Fibroblast of skin of left quadriceps (primary cell): ENCODE measurements at places on chromosomes 5 and 9.

GRCh38 chr5:178186427-178186826 lies 744 bp downstream of the GMCL2 start:
- DNase-seq: peak; percentile 47

- DNase-seq: no peak
These were observed 444.8 kb downstream of the TLR4 start for GRCh38 chr9:118148990-118149389.

DNA sequence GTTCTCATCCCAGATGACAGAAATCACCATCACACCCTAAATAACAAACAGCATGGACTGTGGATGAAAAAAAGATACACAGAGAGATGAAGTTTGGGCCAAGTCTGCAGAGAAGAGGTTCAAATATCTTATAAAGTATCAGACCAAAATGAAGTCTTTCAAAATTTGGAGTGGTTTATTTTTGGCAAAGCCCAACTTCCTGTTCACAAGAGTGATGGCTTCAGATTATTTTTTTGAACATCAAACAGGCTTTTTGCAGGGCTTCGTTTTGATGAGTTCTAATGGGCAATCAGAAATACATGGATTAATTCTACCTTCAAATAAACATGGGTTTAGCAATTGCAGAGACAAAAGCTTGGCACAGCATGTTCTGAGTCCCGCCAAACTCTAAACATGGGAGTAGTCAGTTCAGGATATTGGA lies 378.2 kb upstream of the RPS23 start:
- DNase-seq: no peak

GRCh38 chr5:124728331-124728967 lies 18.0 kb downstream of the ZNF608 start:
- no peak for DNase-seq

DNA sequence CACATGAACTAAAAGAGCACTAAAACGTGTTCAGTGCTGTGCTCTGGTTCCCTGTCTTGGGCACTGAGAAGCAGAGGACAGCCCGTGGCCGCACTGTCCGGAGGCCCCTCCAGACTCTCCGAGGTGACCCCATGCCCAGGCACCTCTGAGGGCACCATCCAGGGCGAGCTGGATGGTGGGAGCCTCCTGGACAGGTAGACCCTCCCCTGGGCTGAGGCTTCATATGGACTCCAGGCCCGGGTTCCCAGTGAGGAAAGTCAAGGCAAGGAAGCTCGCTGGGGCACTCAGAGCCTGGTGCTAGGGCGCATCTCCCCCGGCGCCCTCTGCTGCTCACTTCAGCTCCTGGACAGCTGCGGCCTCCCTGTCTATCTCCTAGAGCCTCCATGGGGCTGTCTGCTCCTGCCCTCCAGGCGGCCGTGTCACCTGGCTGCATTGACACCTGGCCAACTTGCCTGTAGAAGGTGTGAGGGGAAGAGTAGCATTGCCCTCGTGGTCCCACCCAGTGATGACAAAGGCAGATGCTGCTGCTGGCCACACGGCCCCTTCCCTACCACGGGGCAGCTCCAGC lies 178.2 kb upstream of the IRX1 start:
- no peak for DNase-seq

GRCh38 chr5:72723581-72723980 lies 92.9 kb upstream of the TNPO1 start:
- DNase-seq: no peak

- DNase-seq: peak; percentile 51
These were observed 349.8 kb upstream of the DAB2 start for GRCh38 chr5:39774605-39775004.

- no peak for DNase-seq
These were observed 2.0 kb downstream of the MAML1 start for GRCh38 chr5:179734536-179735164.

DNA sequence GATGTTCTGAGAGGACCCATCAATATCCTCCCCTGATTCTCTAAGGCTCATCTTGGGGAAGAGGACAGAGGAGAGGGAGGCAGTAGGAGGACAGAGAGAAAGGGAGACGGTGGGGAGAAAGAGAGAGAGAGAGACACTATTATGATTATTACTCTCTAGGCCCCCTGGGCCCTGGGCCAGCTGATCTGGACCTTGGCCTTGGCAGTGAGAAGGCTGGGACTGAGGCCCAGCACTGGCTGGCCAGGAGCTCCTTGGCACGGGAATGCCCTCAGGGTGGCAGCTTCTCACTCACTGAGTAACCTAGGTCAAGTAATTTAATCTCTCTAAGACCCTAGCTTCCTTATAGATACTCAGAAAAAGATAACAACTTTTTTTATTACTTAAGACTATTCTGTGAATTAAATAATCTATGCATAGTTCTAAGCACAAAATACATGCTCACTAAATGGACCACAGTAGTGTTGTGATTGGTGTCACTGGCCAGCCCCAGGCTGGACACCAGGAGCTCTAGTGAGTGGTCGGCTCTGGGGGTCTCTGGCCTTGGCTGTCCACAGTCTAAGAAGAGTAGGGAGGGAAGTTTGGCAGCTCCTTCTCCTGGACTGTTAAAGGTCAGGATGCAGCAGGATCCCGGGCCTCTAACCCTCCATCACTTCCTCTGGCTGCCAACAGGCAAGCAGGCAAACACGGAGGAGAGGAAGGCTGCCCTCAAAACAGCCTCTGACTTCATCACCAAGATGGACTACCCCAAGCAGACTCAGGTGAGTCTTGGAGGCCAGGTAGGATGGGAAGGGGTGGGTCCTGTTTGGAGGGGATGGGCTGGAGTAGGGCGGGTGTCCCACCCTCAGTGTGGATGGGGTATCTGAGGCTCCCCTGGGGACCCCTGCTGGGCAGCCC lies 50.0 kb downstream of the GSN start:
- no peak for DNase-seq

- no peak for DNase-seq
These were observed 78.3 kb downstream of the DPYSL3 start for GRCh38 chr5:147431586-147431985.

DNA sequence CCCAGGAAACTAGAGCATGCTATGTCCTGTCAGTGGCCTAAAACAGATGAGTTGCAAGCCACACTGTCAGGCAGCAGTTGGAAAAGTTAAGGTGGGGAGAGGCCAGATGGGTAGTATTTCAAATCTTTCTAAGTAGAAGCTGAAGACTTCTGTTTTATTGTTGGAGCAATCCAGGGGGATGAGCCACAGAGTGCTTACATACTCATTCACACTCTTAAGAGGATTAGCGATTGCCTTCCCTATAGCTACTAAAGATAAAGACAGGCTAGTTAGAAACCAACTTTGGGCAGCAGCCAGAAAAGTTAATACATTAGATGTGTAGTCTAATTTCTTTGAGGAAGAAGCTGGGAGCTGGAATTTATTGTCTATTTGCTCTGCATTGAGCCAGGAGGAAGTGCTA lies 61.7 kb upstream of the ELAVL2 start:
- no peak for DNase-seq

DNA sequence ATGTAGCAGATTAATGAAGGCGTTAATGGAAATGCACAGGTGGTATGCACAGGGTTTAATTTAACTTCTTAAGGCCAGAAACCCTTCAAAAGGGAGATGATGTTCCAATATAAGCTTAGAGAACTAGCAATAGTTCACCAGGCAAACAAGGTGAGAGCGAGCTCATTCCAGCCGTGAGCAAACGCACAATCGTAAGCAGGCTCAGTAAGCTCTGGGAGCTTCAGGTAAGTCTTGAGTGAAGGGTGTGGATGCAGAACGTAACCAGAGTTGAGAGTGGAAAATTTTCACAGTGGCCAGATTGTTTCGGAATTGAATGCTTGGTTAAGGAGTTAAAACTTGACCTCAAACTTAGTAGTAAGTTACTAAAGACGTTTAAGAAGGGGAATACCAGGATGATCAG lies 5.7 kb downstream of the EQTN start:
- DNase-seq: no peak

GRCh38 chr9:110180511-110181434 lies 27.2 kb downstream of the C9orf152 start:
- DNase-seq: peak; percentile 65

DNA sequence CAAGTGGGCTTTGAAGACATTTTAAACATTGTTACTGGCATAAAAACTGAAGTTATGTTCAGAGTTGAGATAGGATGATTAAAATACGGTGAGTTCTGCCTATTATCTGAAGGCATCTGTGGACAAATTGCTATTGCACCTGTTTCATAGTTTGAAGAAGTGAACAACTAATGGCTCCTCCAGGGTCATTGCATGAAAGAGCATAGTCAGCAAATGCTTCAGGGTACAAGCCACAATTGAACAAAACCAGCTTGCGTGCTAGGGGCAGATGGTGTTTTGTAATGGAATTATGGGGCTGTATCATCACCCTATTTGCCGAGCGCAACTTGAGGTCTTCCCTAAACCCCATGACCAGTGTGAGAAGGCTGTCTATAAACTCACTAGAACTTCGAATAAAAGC lies 369.1 kb downstream of the MTRR start:
- no peak for DNase-seq

DNA sequence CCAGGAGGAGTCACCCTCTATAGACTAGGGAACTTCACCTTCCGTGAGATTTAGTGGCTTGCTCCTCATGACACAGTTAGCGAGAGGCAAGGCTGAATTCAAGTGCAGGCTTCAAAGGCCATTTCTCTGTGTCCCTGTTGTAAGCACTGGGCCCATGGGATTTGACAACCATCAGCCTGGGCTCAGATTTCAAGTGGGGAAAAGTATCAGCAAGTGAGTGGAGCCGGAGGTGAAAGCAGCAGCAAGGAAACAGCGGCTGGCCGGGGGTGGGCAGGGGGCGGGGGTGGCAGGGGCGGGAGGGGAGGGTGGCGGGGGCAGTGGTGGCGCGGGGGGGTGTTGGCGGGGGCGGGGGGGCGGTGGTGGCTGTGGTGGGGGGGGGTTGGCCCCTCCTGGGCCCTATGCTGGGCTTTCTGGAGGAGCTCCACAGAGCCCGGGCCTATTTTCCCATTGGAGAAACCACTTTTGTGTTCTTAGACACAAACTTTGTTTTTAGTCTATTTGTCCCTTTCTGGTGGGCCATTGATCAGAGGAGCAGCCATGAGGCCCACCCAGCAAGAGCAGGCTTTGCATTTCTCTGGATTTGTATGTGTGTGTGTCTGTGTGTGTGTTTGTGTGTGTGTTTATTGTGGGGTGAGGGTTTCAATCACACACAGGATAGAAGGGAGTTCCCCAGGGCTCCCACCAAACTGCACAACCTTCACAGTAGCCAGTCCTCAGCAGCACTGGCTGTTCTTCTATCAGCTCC lies 165.4 kb upstream of the RAI14 start:
- no peak for DNase-seq

GRCh38 chr5:111153483-111153882 lies 61.3 kb downstream of the WDR36 start:
- DNase-seq: no peak

- DNase-seq: no peak
These were observed 34.0 kb downstream of the ZNF618 start for GRCh38 chr9:113910036-113910639.

- DNase-seq: no peak
These were observed 371.4 kb downstream of the NTRK2 start for GRCh38 chr9:85040821-85041465.

DNA sequence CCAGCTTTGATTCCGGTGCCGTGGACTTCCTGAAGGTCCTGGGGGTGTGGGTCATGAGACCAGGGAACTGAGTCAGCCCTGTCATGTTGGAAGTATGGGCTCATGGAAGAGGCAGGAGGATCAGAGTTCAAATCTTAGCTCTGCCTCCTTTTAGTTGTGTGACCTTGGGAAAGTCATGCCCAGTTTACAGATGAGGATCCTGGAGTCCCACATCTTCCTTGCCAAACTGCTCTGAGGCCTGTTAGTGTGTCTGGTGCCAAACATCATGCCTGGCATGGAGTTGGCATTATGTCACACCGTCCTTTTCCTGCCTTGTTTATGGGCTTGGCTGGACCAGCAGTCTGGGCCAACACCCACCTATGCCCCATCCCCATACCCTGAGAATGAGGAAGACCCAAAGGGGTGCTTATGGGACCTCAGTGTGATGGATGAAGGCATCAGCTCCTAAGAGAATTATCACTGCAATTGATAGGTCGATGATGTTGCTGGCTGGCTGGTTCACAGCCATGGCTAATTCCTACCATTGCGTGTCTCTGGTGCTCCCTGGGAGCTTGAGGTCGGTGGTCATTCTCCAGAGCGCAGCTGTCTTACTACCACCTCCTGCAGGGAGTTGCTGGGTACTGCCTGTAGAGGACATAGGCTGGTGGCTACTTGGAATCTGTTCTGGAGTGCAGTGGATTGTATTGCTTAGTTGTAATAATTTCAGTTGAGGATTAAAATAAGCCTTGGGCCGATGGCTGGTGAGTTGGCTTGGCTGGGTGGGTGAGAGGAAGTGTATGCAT lies 140.5 kb upstream of the PITX1 start:
- DNase-seq: no peak

GRCh38 chr9:113011911-113012381 lies at the start of gene ZNF883:
ZNF883 (minus strand) TSS chr9:113012192.
- DNase-seq: peak; percentile 20

DNA sequence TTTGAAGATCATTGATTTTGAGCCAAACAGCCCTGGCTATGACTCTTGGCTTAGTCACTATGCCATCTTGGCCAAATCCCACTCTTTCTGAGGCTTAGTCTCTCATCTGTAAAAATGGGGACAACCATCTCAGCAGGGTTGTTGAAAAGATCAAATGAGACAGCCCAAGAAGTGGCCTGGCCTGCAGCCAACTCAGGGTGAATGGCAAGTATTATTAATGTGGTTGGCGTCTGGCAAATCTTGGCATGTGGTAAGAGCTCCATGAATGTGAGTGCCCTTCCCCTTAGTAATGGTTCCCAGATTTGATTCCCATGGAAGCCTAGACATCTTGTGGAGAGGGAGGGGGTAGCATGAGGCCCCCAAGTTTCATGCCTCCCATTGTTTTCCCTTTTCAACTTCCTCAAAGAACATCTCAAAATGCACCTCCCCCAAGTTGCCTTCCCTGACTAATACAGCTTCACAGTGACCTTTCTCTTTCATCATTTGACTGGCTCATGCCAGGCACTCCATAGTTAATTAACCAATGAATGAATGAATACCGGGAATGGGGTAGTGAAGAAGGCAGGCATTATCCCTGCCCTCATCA lies 11.8 kb upstream of the TGFBI start:
- peak; percentile 77 for DNase-seq

GRCh38 chr9:35303567-35303966 lies 141.8 kb downstream of the UNC13B start:
- DNase-seq: no peak

GRCh38 chr9:90996154-90997065 lies 194.8 kb downstream of the SYK start:
- no peak for DNase-seq

- no peak for DNase-seq
These were observed 226.1 kb downstream of the IRX2 start for GRCh38 chr5:2525351-2525750.

DNA sequence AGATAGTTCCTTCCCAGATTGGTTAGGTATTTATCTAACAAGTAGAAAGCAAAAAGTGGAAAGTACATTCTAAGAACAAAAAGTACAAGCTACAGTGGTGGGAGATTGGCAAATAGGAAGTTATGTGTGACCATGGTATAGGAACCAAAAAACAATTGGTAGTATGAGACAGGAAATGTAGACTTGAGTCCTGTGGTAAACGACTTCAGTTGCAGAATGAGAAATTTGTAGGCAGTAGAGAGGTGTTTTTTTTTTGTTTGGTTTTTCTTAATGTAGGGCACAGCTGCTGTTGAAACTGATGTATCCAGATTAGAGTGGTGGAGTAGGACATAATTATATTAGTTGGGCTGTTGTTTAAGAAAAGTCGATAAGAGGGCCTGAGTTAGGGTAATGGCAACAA lies 72.0 kb downstream of the CCNH start:
- DNase-seq: no peak

- no peak for DNase-seq
These were observed 149.6 kb downstream of the TTC39B start for GRCh38 chr9:15157381-15157780.

GRCh38 chr5:26700759-26701384 lies 337.5 kb downstream of the CDH9 start:
- DNase-seq: no peak
